Activated T-cell treated with anti-CD3 and anti-CD28 coated beads, Interleukin-2, amount 50 U/mL, for 72 hours (primary cell): ENCODE measurements at places on chromosomes 12 and 14. TPM values are rescaled to one million over a fixed set of nuclear protein-coding genes. Genes with fewer than 3 reads are reported as not detected.

DNA sequence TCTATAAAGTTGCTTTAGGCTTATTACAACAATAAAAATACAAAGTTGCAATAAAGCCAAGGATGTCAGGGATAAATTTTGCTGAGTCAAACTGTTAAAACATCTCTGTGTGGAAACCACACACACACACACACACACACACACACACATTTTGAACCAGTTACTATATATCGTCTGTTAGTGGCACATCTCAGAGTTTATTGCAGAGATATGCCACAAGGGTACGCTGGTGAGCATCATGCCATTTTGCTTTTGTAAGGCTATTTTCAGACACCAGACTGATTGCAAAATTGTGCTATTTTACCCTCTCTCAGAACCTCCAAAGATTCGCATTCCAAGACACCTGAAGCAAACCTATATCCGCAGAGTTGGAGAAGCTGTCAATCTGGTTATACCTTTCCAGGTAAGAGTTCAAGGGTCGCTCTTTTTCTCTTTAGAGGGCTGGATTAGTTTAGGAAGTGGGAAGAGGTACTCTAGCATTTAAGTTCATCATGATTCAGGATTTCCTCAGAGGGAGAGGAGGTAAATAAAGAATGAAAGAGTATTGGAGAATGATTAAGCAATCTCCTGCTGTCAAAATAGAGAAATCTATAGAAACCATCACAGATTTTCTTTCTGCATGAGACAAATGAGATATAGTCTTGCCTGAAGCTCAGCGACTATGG lies 27.3 kb upstream of the CHPT1 start:
- DNase-seq, result peak; percentile 44

DNA sequence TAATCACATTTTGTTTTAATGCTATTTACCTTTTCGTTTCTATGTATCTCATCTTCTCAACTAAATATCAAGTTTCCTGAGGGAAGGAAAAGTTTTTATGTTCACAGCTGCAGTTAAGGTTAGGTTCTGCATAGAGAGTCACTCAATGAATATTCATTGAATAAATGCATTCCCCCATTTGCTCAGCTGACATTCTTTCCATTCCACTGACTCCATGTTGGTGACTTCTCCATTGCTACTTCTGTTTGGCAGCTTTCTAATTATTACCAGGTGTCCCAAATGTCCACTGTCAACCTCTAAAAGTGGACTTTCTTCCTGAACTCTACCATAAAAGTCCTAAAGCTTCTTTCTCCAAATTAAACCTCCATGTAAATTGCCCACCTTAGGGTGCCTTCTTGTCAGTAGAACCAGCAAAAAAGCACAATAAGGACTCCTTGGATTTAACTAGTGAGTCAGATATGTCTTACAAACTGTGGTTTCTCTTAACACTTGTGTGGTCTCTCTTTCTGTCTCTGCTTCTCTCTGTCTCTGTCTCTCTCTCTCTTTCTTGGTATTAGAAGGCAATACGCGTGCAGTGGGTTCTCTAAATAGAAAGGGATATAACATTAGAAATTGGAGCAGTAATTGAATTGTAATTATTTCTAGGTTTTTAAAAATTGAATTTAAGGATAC lies 85.9 kb downstream of the TMEM117 start:
- DNase-seq, result no peak

GRCh38 chr12:129902371-129903091 lies 1.3 kb downstream of the TMEM132D start:
- DNase-seq, result no peak

RITA1 gene
- total RNA-seq, result 21.3 TPM

DNA sequence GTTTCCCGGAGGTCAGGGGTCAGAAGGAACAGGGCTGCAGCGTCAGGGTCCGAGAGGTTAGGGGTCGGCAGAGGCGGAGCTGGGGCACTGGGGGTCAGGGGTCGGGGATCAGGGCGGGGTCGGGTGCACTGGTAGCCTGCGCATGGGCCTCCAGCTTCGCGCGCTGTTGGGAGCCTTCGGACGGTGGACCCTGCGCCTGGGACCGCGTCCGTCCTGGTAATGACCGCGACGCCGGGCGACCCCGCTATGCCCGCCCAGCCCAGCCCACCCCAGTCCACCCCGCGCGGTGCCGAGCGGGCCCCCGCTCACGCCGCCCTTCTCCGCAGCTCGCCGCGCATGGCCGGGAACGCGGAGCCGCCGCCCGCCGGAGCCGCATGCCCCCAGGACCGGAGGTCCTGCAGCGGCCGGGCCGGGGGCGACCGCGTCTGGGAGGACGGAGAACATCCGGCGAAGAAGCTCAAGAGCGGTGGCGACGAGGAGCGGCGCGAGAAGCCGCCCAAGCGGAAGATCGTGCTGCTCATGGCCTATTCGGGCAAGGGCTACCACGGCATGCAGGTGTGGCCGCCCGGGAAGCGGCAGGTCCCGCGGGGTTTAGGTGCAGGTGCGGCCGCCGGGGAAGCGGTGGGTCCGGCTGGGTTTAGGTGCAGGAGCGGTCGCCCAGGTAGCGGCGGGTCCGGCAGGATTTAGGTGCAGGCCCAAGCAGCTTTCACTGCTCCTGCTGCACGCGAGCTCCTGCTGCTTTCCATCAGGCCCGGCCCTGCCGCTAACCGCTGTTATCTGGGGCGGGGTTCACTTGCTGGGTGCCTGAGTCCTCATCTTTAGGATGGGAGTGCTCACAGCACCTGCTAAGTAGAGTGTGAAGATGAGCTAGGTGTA lies 743 bp downstream of the PUS1 start:
- peak; percentile 42 for DNase-seq

GLIPR1L2 gene
- total RNA-seq, result 0.16 TPM

TTC9 gene
- total RNA-seq, result 10.5 TPM

DNA sequence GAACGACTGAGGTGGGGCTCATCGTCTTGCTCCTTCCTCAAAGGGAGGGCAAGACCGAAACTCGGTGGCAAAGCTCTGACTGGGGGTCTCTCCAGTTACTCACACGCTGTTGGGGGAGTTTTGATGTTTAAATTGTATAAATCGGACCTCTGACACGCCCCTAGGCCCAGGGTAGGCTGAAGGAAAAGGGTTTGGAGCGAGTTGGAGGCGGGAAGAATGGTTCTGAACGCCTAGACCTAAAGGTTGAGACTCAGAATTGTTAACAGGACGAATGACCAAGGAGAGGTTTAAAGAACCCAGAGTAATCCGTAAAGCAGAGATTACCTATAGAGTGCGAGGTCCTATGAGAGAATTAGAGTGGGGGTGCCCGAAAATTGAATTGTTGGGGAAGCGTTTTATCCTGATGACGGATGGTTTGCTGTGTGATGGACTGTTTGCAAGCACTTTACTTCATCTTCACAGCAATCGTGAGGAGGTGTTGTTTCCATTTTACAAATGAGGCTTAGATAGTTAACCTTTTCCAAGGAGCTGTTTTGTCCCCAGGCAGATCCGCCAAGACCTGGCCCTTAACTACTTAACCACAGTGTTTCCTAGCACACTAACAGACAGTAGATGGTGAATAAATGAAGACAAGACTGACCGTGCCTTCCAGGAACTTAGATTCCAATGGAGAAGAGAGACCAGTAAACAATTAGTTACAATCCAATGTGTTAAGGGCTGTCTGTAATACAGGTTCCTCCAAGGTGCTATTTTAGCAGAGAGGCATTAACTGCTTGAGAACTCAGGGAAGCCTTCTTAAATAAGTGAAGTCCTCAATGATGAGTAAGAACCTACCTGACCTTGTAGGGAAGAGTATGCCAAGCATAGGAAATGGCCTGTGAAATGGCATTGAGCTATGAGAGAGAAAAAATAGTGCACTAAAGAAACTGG lies 929 bp upstream of the UBE2N start:
- DNase-seq, result no peak
